ENCODE measurements at places on chromosomes 6 and 20.

GRCh38 chr20:8805737-8806442 is 263.0 kb upstream of the PLCB4 start:
- no peak for DNase-seq

DNA sequence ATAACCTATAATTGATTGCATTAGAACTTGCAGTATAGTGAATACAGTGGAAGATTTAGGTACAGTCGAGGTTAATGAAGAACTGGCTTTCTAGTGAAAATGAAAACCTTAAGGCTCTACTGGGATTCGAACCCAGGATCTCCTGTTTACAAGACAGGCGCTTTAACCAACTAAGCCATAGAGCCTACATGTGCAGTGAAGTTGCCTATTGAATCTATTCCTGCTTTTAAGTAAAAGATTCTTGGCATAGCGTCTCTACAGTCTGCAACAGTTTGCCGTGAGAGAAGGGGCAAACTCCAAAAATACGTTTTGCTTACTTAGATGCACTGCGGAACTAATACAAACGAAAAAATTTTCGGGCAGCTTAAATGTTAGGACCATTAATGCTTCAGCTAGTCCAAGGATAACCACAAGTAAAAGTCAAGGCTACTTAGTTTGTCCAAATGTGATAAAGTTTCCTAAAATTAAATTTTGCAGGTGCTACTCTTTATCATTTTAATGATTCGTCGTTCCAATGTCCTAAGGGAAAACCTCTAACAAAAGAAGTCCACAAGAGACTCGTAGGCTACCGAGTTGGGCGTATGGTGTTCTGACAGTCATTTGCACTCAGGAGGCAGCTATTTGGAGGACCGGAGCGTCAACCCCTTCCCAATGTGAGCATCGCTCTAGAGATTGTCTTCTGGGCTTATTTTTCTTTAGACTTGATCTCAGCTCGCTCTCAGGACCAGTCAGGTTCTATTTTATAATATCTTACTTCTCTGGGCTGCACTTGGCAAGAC is 31.3 kb upstream of the ZSCAN23 start:
- DNase-seq: peak; percentile 65

GRCh38 chr6:31271641-31272357 is at the start of gene HLA-C:
HLA-C (minus strand) TSS chr6:31272092; CDS start chr6:31272071, 21 bp downstream.
- peak; percentile 92 for DNase-seq

DNA sequence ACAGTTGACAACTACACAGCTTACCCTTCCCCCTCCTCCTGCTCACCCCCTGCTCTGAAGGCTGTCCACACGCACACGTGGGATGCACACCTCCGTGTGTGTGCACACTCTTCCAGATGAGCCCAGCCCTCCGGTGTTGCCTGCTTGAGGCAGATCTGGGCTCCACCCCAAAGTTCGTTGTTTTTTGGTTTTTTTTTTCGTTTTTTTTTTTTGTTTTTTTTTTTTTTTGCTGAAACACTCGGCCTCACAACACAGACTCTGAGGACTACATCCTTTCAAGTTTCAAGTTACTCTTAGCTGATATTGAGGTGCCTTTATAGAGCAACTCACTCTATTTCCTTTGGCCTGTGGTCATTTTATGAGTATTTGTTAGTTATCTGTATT is 88.2 kb downstream of the RREB1 start:
- DNase-seq: no peak

GRCh38 chr20:62252342-62252966 is 14.1 kb downstream of the OSBPL2 start:
- no peak for DNase-seq

DNA sequence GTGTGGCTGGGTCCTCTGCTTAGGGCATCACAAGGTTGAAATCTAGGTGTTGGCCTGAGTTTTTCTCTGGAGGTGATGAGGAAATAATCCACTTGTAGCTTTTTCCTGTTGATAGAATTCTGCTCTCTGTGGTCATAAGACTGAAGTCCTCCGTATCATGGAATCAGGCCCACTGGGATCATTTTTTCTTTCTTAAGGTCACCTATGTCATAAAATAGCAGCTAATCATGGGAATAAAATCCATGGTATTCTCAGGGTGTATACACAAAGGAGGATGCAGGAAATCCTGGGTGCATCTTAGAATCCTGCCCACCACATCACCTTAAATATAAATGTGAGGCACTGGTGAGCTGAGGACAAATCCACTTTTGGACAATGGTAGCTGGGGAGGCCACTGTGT is 72.7 kb downstream of the PRDM1 start:
- DNase-seq: no peak

DNA sequence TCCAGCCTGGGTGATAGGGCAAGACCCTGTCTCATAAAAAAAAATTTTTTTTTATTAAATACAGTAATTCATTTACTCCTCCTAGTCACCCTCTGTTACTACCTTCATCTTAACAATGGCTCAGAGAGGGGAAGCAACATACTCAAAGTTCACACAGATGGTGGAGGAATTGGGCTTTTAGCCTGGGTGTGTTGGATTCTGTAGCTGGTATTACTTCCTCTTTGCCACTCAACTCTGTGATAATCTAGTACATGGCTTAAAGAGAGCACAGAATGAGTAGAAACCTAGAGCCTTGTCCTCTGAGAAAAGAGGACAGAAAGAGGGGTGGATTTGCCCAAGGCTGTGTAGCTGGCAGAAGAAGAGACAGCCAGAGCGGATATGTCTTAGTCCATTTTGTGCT is 96.6 kb downstream of the DLGAP4 start:
- no peak for DNase-seq

DNA sequence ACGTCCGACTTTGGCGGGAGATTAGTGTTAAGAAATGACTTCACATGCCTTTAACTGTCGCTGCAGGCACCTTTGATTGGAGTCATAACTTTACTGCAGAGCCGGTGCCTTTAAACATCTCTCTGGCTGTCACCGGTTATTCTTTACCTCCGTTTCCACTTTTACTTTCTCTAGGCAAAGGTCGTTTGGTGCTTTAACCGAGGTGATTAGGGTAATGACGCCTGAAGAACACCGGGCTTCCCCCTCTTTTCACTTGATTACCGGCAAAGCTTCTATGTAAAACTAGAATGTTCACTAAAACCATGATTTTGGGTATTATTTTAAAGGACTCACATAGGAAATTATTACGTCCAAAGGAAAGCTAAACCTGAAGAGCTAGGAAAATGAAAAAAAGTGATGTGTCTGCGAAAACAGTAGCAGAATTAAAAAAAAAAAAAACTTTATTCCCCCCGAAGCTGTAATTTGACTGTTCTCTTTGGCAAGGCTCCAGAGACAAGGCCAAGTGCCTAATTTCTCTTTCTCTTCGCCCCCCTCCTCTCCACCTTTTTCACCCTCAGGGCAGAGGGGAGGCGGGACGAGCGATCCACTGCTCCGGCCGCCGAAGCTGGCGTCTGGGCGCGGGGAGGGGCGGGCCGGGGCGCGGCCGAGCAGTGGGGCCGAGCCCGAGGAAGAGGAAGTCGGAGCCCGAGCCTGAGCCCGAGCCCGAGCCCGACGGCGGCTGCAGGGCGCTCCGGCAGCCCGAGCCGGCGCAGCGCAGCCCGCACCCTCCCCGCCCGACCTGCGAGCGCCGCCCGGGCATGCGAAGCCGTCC is at the start of gene PLEKHG1:
Gene PLEKHG1 (plus strand): TSS at position 687 of the 811 bp plus-strand sequence. CDS start 133,797 bp downstream, outside the sequence.
- DNase-seq: peak; percentile 84

DNA sequence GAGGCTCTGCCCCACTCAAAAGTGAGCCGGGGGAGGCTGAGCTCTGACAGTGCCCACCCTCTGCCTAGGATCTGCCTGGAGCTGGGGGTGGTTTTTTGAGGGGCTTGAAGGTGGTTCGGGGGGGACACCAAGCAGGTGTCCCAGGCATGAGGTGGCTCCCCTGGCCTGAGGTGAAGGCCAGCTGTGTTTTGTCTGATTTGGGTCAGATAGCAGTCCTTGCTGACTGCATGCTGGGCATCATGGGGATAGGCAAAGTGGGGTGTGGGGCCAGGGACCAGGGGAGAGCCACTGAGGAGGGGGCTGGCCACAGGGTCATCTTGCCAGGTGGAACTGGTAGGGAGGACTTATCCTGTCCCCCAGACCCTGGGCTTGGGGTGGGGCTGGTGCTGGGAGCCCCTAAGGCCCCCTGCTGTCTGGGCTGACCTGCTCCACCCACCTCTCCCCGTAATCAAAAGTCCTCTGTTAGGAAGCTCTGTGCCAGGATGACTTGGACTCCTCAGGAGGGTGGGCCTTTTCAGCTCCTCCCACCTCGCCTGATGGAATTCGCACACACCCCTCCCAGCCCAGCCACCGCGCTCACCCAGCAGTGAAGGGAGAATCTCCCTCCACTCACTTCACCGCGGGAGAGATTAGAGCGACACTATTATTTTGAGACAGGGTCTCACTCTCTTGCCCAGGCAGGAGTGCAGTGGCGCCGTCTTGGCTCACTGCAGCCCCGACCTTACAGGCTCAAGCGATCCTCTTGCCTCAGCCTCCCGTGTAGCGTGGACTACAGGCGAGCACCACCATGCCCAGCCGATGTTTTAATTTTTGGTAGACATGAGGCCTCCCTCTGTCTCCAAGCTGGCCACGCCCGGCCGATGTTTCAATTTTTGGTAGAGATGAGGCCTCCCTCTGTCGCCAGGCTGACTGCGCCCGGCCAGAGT is 1.5 kb upstream of the COL9A3 start:
- DNase-seq: no peak

DNA sequence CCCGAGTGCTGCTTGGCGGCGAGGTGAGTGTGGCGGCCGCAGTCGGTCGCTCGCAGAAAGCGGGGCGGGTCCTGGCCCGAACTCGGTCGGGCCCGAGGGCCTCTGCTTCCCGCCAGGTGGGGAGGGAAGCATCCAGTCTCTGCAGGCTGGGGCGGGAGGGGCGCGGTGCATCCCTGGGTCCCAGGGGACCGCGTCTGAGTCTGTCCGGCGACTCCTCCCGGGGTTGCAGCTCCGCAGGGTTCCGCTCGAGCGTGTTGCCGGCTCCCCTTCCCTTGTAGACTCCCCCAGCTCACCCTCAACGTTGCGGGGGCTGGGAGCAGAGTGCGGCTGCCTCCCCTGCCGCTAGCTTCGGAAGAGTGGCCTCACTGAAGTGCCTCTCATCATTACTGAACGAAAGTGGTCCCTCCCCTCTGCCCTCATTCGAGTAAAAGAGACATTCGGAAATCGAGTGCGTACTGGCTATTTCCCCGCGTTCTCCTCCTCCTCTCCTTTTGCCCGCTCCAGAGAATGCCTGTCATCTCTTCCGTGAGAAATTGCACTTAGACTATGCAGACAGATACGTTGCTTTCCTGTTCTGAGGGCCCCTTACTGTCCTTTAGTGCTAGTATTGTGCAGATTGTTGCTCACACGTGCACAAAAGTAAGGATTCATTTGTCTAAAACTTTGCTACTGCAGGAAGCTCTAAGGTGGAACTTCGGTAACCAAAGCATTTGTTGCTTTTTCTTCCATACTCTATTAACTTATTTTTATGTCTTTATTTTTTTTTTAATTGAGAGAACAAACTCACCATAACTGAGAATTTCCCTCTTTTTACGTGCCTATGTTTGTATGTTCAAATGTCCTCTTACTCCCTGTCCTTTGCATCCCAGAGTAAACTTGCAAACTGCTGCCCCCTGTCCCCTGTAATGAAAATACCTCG is 751 bp downstream of the MAP3K4 start:
- peak; percentile 70 for DNase-seq

DNA sequence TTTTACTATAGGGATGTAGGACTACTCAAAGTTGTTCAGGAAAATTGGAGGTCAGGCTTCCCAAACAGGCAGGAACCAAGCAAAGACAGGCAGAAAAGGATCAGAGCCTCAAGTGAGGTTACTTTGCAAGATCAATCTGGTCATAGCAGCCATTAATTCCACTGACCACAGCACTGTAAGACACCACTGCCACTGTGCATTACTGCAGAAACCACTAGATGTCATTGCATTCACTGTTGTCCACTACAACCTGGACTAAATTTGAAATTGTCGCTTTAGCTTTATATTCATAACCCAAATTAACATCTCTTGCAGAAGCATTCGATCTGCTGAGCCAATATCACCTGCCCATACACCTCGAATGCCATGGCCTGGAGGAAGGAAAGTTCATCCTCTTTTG is 126.9 kb upstream of the UFL1 start:
- no peak for DNase-seq

GRCh38 chr6:154535147-154535546 is 24.7 kb upstream of the CNKSR3 start:
- no peak for DNase-seq

DNA sequence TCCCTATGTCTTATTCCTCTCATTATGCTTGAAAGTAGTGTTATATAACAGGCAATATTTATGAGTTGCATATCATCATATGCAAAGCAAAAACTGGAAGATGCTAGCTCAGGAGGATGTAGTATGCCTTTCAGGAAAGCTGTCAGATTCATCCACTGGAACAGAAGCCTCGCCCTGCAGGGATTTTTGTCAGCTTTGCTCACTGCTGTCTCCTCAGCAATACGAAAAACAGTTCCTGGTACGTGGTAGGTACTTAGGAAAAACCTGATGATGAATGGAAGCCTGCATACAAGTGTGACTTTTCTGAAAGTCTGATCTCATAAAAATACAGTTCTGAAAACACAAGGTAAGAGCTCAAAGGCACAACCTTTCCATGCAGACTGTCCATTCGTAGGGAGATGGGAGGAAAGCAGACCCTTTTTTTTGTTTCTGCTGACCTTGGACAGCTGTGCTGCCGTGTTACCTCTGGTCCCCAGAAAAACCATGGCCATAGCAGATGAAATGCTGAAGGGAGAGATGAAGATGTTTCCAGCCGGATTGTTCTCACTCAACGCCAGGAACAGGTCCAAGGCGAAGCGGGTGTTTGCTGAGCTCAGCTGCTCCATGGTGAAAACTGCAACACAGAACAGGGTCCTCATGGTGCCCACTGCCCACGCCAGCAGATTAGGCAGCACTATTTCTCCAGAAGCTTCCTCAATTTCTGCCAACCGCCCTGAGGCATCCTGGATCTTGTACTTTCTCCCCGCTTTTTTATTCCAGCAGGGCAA is 1.5 kb downstream of the SERPINB1 start:
- no peak for DNase-seq

DNA sequence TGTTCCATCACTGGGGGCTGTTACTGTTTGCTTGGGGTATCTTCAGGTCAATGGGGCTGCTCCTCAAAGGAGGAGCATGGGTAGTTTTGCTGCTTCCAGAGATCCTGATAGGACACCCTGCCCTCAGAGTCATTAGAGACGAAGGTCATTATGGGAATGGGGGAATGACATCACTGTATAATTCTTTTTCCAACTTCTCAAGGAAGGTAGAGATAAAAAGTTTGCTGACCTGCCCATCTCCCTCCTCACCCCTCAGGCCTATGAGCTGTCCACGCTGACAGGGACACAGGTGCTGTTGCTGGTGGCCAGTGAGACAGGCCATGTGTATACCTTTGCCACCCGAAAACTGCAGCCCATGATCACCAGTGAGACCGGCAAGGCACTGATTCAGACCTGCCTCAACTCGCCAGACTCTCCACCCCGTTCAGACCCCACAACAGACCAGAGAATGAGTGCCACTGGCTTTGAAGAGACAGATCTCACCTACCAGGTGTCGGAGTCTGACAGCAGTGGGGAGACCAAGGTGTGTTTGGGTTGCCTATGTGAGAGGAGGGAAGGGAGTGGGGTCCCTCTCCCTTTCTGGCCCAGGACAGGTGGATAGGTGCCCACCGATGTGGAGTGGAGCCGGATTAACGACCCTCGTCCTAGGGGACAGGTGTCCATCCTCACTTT is 2.7 kb downstream of the SRF start:
- no peak for DNase-seq
